ENCODE measurements at places on chromosomes 5 and 9.

DNA sequence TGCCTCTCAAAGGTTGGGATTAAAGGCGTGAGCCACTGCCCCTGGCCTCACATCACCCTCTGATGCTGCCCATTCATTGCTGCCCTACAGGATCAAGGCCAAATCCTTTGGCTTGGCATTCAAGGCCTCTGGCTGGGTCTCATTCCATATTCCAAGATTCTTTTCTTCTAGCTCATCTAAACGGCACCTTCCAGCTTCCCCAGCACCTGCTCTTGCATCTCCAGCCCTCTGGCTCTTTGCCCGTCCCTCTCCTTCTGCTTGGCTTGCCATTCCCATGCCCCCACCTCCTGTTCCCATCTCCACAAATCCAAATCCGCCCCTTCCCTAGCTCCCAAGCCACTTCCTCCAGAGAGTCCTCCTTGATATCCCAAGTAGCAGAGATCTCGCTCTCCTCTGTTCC is 33.1 kb downstream of the CORO2A start:
- no peak for DNase-seq

DNA sequence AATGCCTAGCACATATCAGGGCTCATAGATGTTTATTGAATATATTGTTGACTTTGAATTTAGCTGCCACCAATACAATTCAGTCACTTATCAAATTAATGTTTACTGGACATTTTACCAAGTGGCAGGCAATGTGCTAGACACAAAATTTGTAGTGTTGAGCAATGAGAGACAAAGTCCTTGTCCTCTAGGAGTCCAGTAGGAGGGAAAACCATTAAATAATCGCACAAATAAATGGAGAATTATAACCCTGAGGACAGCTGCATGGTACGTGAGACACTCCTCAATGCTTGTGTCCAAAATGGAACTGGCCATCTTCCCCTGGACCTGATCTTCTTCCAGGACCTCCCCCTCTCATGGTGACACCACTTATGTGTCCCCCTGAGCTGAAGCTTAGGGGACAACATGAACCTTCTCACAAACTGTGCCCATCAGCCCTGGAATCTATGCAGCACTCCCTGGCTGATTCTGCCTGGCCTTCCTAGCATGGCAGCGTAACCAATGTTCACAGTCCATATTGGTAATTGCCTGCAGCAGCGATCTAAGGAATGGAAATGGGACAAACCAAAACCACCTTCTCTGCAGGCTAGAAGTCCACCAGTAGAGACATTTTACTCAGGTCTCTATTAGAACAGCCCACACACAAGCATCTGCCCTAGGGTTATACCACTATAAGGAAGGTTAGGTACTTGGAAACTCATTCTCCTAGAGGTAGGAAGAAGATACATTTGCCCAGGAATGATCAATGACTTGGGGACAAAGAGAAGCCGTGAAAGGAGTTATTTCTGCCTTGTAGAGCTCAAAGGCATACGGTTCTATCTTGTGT is 75.5 kb downstream of the FGF1 start:
- no peak for DNase-seq

DNA sequence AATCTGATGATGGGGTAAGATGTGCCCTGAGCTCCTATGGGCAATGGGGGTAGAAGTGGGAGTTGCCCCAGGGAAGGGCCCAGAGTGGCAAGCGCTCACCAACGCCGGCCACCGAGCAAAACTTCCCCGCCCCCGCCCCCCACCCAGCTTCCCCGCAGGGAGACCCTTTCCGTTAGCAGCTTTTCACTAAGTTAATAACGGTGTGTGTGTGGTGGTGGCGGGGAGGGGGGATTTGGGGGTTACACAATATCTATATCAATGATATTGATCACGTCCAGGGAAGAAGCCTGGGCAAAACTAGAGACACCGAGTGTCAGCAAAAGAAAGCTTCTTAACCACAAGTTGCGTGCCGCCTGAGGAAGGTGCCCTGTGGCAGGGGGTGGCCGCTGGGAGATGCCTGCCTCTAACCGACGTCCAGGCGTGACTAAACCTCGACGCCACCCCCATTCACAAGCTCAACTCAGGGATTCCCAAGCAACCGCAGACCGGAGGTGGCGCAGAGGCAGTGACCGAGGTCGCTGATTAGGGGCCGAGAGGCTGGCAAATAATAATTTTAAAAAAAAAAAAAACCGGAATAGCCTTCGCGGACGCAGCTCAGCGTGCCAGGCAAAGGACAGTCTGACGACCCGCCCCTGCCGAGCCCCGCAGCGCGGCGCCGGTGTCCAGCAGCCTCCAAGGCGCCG is 222.6 kb downstream of the MEF2C start:
- peak; percentile 66 for DNase-seq

DNA sequence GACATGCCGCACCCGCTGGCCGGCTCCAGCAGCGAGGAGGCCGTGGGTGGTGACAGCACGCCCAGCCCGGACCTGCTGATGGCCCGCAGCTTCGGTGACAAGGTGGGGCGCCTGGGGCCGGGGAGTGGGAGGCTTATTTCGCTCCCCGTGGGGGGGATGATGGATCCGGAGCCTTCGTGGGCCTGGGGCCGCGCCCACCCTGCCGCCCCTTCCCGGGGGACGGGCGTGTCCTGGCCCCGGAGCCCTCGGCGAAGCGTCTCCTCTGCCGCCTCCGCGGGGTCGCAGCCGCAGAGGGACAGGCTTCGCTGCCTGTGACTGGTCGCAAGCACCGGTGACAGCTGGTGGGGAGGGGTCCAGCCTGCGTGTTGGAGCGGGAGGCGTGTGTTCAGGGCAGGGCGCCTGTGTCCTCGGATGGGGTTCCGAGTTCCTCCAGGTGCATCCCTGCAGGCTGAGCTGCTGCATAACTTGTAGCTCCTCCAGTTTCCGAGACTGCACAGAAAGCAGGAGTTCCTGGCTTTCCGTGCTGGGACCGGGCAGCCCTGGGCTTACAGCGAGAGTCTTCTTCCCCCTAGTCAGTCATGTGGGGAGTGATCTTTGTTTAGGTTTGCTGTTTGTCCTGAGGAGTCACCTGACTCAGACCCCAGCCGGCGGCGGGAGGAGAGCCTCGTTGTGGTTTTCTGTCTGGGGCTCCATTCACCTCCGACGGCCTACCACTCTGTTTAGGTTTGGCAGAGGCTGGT is 666 bp downstream of the SNX30 start:
- peak; percentile 77 for DNase-seq

- DNase-seq = peak; percentile 63
These were observed 68.9 kb downstream of the PRDM6 start for GRCh38 chr5:123157791-123158581.

DNA sequence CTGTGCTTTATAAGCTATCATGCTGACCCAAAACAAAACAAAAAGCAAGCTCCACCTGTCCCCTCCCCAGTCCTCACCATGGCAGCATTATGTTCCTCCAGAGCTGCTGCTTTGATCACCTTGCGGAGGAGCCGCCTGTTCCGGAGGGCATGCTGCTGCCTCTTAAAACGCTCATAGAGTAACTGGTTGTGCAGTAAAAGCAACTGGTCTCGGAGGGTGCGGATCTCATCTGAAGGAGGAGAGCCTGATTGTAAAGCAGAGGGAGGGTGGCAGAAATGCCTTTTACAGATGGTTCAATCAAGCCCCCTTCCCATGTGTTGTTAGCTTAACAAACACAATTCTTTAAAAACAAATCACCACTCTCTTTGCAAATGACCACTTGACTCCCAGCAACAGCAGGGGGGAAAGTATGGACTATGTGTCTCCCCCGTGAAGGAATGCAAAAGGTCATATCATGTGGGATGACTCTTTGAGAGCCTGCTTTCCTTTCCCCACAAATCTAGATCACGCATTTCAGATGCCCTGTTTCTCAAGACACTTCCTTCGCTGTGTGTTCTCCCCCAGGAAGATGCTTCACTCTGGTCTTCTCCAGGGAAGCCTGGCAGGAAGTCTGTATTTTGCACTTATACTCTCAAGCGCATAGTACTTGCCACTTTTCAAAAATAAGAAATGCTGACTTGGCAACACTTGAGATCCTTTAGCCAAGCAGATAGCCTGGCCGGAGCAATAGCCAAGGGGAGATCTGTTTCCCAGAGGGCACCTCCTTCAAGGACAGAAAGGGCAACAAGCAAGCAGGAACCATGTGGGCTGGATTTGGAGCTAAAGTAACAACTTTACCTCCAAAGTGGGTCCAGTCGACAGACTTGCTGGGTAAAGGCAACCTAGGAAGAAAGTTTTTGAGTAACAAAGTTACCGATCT is 25.1 kb downstream of the SPACA9 start:
- DNase-seq = no peak

DNA sequence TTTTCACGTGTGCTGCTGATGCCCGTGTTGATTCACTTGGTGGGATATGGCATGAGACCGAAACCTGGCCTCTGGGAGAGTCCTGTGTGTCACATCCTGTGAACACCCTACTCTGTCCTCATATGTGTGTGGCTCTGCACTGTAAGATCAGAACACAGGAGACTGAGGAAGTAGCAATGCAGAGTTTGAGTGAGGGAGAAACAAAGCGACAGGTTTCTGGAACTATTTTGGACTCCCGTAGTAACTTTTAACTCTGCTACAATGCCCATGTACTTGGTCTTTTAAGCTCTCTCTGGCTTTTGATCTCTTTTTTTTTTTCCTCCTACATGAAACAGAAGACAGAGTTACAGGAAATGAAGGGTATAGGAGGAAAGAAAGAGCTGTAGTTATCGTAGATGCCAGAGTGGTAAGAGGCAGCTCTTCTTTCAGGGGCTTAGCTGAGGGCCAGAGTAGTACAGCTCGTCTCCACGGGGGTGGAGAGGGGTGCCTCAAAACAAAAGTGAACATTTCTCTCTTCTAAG is 26.6 kb downstream of the GRAMD2B start:
- peak; percentile 88 for DNase-seq

- DNase-seq = peak; percentile 66
These were observed 66.8 kb downstream of the ARL15 start for GRCh38 chr5:54243483-54244080.

DNA sequence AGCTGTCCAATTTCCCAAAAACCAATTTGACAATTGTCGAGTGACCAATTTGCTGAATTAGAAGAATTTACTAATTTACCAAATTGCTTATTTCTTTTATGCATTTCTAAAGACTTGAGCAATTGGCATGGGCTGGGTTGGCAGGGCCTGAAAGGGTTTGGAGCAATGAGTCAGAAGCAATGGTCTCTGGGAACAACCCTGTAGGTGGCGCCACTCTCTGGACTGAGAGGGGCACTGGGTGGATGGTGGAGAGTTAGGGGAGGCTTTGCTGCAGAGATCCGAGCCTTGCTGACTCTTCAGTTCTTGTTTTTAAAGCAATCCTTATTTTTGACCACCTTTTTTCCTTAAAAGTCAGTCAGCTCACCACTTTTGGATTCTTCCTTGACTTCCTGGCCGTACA is 71.5 kb upstream of the RPS23 start:
- peak; percentile 72 for DNase-seq

DNA sequence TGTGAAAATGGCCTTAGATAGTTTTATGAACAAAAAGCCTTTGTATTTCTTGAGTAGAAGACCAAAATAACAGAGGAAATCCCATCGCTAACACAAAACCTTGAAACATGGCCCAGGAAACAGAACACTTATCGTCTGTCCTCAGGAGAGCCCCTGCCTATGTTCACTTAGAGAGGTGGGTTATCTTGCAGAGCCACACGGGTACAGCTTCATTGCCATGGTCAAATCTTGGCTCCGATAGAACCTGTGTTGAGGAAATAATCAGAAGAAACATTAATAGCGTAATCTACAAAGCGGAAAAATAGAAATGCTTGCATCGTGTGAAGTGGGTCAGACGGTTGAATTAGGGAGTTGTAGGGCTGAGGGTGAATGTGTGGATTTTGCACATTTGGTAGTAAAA is 216.1 kb downstream of the MAST4 start:
- no peak for DNase-seq

DNA sequence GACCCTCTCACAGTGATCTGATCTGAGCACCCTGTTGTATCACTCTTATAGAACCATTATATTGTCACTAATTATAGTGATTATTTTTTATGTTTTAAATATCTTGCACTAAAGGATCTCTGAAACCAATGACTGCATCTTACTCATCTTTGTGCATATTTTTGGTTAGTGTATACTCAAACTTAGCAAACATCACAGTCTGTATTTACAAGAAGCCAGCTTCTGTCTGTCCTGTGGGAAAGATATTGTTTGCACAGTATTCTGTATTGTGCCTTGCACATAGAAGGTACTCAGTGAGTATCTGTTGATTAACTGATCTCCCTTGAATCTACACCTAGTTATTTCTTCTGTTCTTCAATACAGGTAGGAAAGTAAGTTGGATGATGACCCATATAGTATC is 131.5 kb downstream of the PAM start:
- DNase-seq = peak; percentile 43
